Breast epithelium (tissue), 4 donors: ENCODE measurements at places on chromosomes 5 and 9.

GRCh38 chr9:32526707-32527048 is 682 bp upstream of the RIGI start:
- no peak for DNase-seq

- DNase-seq = no peak
These were observed 460.8 kb upstream of the SMARCA2 start for GRCh38 chr9:1554081-1555035.

GRCh38 chr9:38039090-38039906 is 29.7 kb downstream of the SHB start:
- DNase-seq = no peak

DNA sequence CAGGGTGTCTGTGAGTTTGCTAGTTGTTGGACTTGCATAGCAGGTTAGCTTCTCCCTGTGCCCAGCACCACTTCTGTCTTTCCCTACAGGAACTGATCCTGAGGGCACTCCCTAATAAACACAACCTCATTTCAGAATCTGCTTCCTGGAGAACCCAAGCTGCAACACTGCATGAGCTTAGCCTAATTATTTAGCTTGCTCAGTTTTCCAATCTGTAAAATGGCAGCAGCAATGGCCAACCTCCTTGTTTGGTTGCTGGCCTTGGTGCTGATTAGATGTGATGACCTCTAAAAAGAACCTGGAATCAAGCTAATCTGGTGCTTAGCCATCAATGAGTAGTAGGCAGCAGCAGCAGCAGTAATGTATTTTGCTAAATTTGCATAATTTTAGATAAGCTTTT is 133.9 kb downstream of the ADCY2 start:
- no peak for DNase-seq

- DNase-seq = no peak
These were observed 7.6 kb downstream of the TENT2 start for GRCh38 chr5:79619854-79620253.
